ENCODE measurements at places on chromosomes 16 and 17.
A peak's percentile ranks its signal among the peaks of the same experiment; 100 is the strongest.

GRCh38 chr16:7344830-7345780 lies 12.5 kb downstream of the RBFOX1 start:
- DNase-seq, result peak; percentile 82

GRCh38 chr16:79012671-79013434 lies 587.7 kb downstream of the MAF start:
- no peak for DNase-seq

DNA sequence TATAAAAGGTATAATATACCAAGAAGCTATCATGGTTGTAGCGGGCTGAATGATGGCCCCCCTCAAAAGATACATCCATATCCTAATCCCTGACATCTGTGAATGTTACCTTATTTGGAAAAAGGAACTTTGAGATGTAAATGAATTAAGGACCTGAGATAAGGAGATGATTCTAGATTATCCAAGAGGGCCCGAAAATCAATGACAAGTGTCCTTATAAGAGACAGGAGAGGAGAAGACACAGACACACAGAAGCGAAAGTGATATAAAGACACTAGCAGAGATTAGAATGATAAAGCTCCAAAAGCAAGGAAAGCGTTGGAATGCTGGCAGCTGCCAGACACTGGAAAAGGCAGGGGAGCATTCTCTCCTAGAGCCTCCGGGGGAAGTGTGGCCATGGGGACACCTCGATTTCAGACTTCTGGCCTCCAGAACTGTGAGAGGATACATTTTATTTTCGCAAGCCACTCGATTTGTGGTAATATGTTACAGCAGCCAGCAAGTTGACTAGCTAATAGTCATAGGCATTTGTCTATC lies 12.5 kb upstream of the GP1BA start:
- DNase-seq, result no peak

GRCh38 chr16:89097392-89097772 lies 3.7 kb downstream of the ACSF3 start:
- no peak for DNase-seq

Measured in retina (tissue), 1 donor.